Hair follicle dermal papilla cell (primary cell): ENCODE measurements at places on chromosomes 12 and 14. TPM values are rescaled to one million over a fixed set of nuclear protein-coding genes. Genes with fewer than 3 reads are reported as not detected.

Gene TCL1B
- total RNA-seq = not detected in 2 replicates

Gene MAPKAPK5
- total RNA-seq = 31.2 and 41.2 TPM in 2 replicates

Gene LAG3
- total RNA-seq = 0.16 and 0.61 TPM in 2 replicates

Gene ABCC9
- 7.7 and 9.1 TPM in 2 replicates for total RNA-seq

Gene CCDC197
- not detected in 2 replicates for total RNA-seq

Gene DLGAP5
- total RNA-seq = 3.1 and 4.0 TPM in 2 replicates

Gene FNTB
- 15.9 and 16.2 TPM in 2 replicates for total RNA-seq

Gene RNASE12
- not detected in 2 replicates for total RNA-seq

Gene CD163L1
- total RNA-seq = 1.5 and 2.1 TPM in 2 replicates

Gene PARPBP
- 5.0 TPM in 2 replicates for total RNA-seq

Gene CLEC9A
- not detected in 2 replicates for total RNA-seq

Gene TSHR
- 2.3 and 3.4 TPM in 2 replicates for total RNA-seq

Gene TC2N
- 0.81 and 0.97 TPM in 2 replicates for total RNA-seq

Gene SLCO1B1
- total RNA-seq = not detected in 2 replicates

Gene MYRFL
- total RNA-seq = 0.16 TPM in 1 of 2 replicates, not detected in the other

Gene KRT85
- total RNA-seq = not detected in 2 replicates

Gene CLEC6A
- total RNA-seq = not detected in 2 replicates

Gene CPNE6
- total RNA-seq = not detected in 2 replicates

Gene MIPOL1
- total RNA-seq = 7.7 and 10.1 TPM in 2 replicates

Gene DPPA3
- total RNA-seq = not detected in 2 replicates

Gene DEGS2
- 0.16 TPM in 1 of 2 replicates, not detected in the other for total RNA-seq

Gene CLEC12A
- 0.65 TPM in 1 of 2 replicates, not detected in the other for total RNA-seq

Gene RHNO1
- 23.6 and 24.8 TPM in 2 replicates for total RNA-seq

Gene FGF6
- not detected in 2 replicates for total RNA-seq

Gene CNIH1
- 101 and 156 TPM in 2 replicates for total RNA-seq
